ENCODE measurements at places on chromosomes 7 and 10.

DNA sequence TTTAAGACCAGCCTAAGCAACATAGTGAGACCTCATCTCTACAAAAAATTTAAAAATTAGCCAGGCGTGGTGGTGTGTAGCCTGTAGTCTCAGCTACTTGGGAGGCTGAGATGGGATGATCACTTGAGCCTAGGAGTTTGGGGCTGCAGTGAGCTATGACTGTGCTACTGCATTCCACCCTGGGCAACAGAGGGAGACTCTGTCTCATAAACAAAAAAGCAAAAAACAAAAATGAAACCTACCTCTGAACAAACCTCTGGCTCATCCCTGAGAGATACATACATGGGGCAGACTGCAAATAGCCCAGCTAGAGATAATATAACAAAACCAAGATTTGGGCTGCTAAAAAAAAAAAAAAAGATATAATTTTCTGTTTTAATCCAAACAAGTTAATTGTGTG lies 19.5 kb downstream of the C10orf67 start:
- no peak for DNase-seq

GRCh38 chr10:84256510-84257342 lies 11.9 kb downstream of the RGR start:
- DNase-seq: no peak

- no peak for DNase-seq
Measured at GRCh38 chr7:77337456-77337990, 78.6 kb downstream of the GSAP start.

DNA sequence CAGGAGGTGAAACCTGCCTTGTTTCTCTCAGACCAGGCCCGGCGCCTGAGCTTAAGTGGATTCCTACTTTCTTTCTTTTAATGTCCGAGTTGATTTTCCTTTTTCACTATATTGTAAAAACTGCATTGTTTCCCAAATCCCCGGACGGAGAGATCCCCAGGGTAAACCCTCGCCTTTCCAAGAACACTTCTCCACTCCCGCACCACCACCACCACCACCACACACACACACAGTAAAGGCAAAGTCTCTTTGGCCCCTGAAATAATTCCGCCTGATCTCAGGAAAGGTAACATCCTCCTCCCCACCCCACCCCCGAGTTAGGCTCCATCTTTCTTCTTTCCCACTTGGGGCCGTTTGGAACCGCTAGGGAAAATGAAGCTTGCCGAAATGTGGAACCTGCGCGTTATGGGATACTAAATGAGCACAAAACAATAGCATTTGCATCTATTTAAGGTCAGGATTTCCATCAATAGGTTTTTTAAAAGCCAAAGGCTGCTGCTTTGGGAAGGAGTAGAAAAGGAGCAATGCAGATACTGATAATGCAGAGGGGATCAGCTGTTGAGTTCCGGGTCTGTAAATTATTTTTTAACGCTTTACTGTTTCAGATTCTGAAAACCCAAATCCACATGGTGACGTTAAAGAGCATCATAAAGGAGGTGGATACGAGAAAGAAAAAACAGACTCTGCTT lies 2.5 kb downstream of the HPSE2 start:
- DNase-seq: no peak

DNA sequence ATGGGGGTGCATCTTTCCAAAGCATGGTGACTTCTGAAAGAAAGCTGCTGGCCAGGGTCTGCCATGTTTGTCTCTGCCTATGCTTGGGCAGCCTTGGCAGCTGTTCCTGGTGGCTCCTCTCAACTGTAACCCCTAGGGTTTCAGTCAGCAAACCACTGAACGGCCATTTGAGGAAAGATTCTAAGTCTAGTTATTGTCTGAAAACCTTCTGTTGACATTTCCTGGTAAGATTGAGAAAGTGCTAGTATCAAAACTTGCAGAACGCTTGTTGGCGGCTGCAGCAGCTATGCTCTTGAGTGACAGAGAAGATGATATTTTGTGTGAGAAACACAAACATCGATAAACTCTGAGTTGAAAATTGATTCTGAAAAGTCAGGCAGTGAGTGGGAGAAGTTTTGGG lies 523.1 kb downstream of the LRMDA start:
- no peak for DNase-seq

DNA sequence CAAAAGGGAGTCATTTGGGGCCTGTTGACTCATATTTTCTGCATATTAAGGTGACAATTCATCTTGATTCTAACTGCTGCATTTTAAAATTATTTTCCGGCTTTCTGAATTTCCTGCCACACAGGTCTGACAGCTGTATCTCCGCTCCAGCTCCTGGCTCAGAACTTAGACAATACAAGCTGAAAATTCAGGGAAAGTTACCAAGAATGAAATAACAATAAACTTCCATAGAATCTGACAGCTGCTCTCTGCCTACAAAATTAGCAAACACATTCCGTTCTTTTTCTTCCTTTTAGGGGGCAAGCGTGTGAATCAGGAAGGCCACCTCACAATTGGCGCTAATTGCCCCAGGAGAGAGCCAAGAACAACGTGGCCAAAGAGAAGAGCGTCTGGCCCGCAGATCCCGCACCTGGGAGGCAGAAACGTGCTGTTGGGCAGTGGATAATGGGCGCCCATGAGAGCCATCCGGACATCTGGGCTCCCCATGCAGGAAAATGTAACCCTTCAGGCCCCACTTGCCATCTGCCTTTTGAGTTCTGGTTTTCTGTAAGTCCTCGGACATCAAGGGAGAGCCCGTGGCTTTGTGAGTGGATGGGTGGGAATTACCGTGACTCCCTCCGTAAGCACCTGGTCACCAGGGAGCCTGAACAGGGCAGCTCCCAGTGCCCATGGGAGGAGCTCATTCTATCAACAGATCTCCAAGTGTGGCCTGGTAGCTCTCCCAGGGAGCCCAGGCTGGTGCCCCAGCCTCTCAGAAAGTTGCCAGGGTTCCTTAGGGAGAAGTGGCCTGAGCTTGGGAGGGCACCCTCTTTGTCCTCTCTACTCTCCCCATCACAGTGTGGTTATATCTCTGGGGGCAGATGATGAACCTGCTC lies 5.0 kb downstream of the CLRN3 start:
- no peak for DNase-seq

- no peak for DNase-seq
Measured at GRCh38 chr10:62011558-62011957, 110.1 kb downstream of the ARID5B start.

DNA sequence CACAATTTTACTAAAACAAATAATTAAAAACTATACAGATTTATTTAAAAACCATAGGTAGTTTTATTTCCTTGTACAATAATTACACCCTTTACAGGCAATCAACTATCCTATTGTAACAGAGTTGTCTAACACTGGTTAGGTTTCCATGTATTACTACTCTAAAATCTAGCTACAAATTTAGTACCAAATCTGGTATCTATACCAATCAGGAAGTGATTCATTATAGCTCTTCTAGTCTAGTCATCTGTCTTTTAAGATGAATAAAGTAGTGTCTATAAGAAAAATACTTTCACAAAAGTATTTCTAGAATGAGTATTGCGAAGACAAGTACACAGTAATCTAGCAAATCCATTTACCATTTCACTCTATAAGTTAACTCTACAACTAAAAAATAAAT lies 16.9 kb downstream of the ZNF800 start:
- no peak for DNase-seq

- no peak for DNase-seq
Measured at GRCh38 chr7:132125096-132125495, 451.2 kb downstream of the PLXNA4 start.

- no peak for DNase-seq
Measured at GRCh38 chr10:71840958-71841335, 10.1 kb downstream of the PSAP start.

DNA sequence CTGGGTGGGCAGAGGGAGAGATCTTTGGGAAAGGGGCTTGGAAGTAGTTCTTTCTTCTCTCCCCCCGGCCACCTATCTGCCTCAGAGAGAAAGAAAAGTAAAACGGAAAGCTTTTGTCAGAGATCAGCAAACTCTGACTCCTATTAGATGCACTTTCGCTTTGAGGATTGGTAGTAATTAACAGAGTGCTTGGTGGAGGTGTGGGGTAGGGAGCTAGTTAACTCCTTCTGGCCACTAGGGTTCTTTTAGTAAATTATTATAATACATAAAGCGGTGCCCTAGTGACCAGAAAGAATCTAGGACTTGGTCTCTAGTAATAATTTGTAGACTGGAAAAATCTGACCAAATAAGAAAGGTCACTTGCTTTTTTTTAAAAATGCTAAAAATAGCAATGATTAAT lies 54.6 kb downstream of the CPVL start:
- no peak for DNase-seq

- no peak for DNase-seq
Measured at GRCh38 chr7:80415522-80415921, 96.3 kb downstream of the GNAT3 start.

DNA sequence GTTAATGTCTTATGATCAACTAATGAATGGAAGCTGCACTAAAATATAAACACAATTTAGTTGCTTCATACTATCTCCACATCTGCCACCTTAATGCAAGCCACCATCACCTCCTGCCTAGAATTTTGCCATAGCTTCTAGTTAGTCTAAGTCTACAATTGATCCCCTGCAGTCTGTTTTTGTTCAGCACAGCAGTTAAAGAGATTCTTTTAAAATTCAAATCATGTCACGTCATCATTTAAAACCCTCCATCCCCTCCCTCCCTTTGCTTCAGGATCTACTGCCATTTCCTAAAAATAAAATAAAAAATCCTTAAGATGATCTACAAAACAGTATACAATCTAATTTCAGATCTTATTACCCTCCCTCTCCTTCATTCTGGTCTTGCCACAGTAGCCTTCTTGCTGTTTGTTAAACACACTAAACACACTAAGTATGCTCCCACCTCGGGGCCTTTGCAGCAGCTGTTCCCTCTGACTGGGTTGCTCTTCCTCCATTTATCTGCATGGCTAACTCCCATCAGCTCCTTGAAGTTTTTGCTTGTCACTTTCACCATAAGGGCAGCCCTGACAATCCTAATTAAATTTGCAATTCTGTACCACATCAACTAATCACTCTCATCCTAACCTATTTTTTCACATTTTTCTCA lies 97.0 kb upstream of the FOXP2 start:
- DNase-seq: no peak

DNA sequence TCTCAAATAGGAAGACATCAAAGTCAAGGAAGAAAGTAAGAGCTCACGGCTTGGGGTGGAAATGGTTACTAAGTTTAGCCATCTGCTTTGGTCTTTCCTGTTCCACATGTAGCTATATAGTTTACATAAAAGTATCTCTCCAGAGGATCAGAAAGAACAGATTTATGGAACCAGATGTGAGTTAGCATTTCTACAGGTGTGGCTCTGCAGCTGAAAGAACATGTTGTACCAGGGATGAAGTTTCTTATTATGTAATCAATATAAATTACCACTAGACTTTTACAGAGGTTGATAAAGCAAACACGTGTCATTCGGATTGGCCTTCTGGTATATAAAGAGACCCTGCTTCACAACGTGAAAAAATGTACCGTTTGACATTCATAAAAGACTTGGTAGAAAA lies 19.9 kb downstream of the CALD1 start:
- no peak for DNase-seq

GRCh38 chr10:48542471-48543181 lies 62.2 kb downstream of the ARHGAP22 start:
- DNase-seq: no peak

DNA sequence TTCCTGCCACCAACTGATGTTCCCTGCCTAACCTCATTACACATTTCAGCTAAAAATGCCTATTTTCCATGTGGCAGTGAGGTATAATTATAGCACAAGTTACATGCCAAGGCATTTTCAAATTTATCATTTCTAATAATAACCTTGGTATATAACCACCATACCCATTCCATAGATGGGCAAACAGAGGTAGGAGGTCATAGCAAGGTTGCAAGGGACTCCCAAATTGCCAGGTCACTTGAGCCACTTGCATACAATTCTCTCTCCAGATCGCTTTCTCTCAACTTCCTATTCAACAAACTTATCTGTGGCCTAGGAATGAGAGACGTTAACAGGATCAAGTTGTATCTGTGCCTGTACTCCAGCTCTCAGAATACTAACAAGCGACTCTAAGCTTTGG lies 108.3 kb downstream of the ATXN7L1 start:
- DNase-seq: no peak

DNA sequence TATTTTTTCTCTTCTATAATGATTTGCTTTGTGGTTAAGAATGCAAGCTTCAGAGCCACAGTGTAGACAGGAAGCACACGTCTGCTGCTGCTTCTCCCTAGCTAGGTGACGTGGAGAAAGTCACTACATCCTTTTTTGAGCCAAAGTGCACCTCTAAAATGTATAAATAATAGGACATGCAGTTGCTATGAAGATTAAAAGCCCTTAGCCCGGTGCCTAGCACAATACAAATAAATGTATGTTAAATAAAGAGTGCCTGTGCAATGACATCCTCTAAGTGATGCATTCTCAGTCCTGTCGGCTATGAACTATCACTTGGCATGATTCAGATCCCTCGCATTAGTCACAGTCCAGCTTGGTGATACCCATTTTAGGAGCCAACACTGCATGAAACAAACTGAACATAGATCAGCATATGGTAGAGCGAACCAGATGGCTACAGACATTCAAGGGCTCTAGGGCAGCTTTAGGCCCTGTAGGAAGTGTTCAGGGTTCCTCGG lies 4.8 kb upstream of the TRDMT1 start:
- DNase-seq: no peak

DNA sequence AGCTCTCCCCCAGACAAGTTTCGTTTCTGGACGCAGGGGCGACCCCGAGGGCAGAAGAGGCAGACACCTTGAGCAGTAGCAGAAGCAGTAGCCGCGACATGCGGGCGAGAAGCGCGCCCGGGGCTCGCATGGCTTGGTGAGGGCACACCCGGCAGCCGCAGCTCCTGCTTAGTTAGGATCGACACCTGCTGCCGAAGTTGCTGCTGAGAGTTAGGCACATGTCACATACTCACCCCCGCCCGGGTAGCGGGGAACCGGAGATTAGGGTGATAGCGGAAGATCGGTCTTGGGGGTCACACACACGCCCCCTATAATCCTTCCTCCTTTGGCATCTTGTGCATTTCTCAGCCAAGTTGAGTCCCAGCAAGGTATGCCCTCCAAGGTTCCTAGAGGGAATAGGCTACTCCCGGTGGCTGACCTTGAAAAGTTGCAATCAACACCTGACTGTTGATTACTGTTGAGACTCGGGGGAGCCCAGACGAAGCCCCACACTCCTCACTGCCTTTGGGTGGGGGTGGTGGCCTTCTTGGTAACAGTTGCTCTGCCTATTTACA lies 668 bp downstream of the GPR37 start:
- DNase-seq: no peak

- DNase-seq: no peak
Measured at GRCh38 chr10:36220151-36220550, 578.1 kb upstream of the FZD8 start.

- no peak for DNase-seq
Measured at GRCh38 chr10:56449770-56450169, 88.7 kb upstream of the ZWINT start.

GRCh38 chr7:46386428-46387399 lies 465.6 kb upstream of the IGFBP3 start:
- no peak for DNase-seq

Measured in stimulated activated CD8-positive, alpha-beta memory T cell treated with anti-CD3 and anti-CD28 coated beads, Interleukin-4, amount 100 ng/mL, for 1 hour (primary cell).